Renal cortex interstitium (tissue), 15 donors: ENCODE measurements at places on chromosomes 1 and 21.

DNA sequence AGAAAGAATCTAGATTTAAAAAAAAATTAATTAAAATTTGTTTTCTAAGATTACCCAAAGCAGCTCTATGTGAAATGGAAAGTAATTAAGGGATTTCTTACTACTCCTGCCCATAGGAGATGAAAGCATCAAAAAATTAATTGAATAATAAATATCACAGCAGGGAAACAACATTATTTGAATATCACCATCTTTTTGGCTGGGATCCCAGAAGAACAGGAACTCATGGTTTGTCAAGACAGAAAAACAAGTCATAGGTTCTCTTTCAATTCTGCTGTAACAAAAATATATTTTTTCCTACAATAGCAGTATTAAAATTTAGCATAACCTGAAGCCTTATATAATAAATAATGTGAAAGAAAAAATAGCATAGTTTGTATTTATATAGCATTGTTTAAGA, 1713.4 kb downstream of the NCAM2 start:
- DNase-seq: no peak

DNA sequence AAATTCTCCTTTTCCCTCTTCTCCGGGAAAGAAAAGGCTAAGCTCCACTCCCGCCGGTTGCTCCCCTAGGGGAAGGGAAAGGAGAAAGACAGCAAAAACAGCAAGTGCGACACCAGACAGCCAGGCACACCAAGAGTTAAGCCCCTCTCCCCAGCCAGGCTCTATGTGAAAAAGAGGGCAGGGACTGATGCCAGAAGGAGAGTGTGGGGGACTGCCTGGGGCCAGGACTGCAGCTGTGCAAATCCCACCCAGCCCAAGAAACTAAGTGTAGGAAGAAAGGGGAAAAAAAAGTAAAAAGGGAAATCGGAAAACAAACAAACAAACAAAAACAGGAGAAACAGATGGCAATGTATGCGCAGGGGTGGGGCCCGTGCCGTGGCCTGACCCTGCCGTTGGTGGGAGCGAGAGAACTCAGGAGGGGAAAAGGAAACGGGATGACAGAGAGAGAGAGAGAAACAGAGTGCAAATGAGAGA, 27.7 kb upstream of the FMO1 start:
- DNase-seq: peak; percentile 29

- DNase-seq: no peak
Measured at GRCh38 chr1:156436141-156437036, 64.2 kb downstream of the MEF2D start.

DNA sequence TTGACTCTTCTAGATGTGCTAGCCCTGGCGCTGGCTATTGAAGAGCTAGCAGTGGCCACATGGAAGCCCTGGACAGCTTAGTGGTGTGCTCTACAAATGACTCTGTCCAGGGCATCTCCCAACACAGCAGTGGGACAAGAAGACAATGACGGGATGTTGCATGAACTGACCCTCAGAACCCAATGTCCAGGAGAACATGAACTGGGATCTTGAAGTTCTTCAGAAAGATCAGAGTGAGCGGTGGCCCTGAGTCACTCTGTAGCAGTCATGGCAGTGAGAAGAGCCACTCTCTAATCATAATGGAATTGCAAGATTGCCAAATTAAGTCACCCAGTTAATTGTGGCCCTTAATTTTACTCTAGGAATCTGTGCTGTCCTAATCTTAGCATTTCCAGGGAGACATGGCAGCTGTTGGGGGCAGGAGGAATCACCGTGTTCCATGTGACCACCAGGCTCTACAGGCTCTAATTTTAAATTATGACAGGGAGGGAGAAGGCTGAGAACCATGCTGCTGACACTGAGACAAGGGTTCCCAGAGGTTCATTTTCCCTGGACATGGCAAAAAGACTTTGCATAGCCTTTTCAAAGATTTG, 10.2 kb upstream of the OBSCN start:
- DNase-seq: no peak
